ENCODE measurements at places on chromosomes 12 and 14.

DNA sequence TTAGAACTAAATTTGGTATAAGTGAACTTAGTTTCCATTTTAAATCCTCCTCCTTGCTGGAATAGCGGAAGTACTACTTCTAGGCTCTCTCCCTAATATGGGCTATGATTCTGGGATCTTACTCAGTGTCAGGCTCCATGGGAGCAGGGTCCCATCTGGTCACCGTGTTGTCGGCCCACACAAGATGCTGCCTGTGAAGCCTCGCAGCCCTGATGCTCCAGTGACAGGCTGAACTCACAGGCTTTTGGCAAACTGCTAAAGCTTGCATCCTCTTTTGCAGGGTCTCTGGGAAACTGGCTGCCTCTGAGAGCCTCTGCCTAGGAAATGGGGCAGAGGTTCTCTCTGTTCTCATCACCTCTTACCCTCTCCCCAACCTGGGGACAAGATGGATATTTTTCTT lies 88.4 kb downstream of the RPAP3 start:
- no peak for DNase-seq

DNA sequence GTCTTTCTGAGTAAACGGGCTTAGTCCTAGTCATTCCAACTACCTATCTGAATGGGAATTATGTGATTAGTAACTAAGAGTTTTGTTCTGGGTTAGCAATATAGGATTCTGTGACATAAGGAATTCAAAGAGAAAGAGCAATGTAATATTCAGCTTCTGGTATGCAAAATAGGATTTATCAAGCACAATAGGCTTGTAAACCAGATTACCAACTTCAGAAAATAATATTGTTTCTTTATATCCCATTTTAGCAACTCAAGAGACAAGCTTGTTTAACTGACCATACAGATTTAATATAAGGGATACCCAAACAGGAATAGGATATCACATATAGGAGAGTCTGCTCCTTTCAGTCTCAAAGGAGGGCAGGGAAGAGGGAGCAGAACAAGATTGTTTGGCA lies 240.9 kb downstream of the CEP128 start:
- DNase-seq, result no peak

DNA sequence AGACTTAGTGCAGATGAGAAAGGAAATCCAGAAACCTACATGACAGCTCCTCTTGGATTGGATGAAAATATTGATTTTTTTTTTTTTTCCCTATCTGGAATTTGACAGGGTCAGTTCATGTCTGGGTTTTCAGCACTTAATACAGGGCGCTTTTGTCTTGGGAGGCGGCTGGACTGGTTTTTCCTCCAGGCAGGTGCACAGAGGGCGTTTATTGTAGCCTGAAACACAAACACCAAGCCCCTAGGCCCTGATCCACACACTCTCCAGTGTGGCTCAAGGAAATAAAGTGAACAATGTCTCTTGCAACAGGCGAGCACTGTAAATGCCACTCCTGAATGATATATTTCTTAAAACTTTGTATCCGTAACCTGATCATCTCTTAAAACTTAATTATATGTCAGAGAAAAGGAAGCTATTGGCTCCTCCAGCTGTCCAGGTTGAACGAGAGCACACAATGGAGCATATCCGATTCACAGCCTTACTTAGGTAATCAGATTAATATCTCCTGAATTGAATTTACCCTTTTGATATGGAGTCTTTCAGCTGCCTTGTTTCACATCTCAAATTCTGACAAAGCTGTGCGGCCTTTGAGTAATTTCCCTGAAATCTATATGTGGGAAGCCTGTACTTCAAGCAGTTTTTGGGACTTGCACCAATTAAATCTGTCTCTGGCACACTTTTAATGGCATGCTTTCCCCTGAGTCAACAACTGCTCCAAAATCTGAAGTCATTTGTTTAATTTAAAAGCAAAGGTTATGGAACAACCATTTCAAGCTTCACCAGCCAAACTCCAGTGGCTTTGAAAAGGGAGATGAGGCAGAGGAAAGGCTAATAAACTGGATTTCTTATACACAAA lies 485.7 kb downstream of the ZFP36L1 start:
- no peak for DNase-seq

GRCh38 chr12:93668919-93669418 lies 8.2 kb upstream of the CRADD start:
- DNase-seq, result no peak

DNA sequence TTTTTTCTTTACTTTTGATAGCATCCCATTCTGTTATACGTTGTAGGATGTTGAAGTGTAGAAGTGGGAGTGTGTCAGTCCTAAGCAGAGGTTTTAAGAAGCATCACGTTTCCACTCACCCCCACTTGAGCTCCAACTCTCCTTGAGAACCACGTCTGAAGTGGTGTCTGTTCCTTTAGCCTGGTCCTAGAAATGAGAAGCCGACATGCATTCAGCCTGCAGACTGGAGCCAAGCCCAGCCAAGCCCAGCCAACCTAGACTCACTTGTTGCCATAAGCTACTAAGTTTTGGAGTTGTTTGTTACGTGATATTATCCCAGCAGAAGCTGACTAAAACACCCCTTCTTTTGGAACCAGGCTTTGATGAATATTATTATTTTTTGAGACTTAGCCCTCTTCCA lies 4.4 kb upstream of the ELK3 start:
- DNase-seq, result no peak

GRCh38 chr12:77842430-77842829 lies 11.7 kb downstream of the NAV3 start:
- no peak for DNase-seq

- peak; percentile 45 for DNase-seq
These were observed 572 bp upstream of the RASSF8 start for GRCh38 chr12:25957793-25958427.

GRCh38 chr12:76860256-76860655 lies 18.6 kb downstream of the CSRP2 start:
- DNase-seq, result no peak

DNA sequence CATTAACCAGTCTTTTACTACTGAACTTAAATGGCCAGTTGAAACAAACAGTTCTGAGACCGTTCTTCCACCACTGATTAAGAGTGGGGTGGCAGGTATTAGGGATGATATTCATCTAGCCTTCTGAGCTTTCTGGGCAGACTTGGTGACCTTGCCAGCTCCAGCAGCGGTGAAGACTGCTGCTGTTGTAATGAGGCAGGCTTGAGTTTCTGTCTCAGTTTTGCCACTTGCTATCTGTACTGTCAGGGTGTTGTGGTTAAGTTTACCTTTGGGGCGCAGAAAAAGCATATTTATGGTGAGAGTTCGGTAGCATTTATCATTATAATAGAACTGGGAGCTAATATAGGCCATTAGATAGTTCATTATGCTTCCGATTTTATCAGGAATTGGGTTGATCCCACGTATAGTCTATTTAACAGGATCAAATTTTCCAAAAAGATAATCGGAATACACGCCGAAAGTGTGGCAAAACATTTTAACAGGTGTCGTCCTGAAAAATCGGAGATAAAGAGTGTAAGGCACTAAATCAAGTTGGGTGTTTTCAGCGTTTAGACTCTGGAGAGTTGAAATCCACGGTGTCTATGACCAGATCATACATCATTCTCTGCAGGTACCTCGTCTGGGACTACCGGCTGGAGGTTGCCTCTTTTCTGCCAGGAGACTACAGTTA lies 688 bp upstream of the NECAP1 start:
- DNase-seq, result no peak

DNA sequence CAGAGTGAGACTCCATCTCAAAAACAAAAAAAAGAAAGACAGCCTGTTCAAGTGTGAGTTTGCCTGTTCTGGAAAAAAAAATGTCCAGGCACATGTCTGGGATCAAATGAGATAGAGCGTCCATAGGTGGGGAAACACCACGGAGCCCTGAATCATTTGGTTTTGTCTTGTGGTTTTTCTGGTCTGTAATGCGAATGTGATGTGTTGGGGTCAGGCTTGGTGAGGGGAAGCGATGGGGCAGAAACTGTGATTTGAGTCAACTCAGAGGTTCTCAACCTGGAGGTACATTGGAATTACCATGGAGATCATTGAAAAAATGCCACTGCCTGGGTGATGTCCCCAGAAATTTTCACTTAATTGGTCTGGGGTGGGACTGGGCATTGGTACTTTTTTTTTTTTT lies 183.9 kb upstream of the PWP1 start:
- no peak for DNase-seq

DNA sequence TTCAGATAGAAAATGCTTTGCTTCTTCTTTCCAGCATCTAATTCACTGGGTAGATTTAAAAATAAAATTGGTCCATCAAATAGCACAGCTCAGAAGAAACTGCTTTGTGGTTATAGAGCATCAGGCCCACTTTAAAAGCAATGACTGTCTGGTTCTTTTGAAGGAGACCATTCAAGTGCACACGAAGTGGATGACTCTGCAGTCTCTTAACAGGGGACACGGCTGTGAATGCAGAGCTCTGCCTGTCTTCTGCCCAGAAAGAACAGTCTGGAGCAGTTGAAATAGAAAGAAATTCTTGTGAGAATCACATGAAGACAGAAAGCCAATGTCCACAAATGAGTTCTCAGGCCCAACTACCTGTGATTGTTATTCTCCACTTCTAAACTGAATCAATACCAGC lies 138.7 kb upstream of the PLEKHA5 start:
- DNase-seq, result no peak

GRCh38 chr12:25806271-25806670 lies 152.2 kb upstream of the RASSF8 start:
- no peak for DNase-seq

DNA sequence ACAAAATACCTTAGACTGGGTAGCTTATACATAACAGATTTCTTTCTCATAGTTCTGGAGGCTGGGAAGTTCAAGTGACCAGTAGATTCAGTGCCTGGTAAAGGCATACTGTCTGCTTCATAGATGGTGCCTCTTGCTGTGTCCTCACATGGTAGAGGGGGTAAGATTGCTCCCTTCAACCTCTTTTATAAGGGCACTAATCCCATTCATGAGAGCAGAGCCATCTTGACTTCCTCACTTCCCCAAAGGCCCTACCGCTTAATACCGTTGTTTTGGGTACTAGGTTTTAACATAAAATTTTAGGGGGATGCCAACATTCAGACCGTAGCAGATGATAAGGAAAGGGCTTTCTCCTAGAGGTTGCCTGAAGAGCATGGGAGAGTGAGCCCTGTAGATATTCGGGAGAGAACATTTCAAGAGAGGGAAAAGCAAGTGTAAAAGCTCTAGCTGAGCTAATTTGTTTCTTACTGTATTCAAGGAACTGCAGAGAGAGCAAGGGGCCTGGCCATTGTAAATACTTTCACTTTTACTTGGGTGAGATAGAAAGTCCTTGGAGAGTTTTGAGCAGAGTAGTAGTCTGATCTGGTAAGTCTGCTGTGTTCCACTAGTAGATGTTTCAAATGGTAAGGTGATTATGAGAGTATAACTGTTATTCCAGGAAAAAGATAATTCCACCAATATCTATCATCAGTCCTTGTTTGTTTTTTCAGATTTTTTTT lies 27.3 kb downstream of the FRS2 start:
- DNase-seq, result no peak

- DNase-seq, result peak; percentile 13
These were observed 14.9 kb upstream of the NFKBIA start for GRCh38 chr14:35419429-35419841.

- DNase-seq, result no peak
These were observed 318.1 kb upstream of the RTL1 start for GRCh38 chr14:101221549-101222160.

DNA sequence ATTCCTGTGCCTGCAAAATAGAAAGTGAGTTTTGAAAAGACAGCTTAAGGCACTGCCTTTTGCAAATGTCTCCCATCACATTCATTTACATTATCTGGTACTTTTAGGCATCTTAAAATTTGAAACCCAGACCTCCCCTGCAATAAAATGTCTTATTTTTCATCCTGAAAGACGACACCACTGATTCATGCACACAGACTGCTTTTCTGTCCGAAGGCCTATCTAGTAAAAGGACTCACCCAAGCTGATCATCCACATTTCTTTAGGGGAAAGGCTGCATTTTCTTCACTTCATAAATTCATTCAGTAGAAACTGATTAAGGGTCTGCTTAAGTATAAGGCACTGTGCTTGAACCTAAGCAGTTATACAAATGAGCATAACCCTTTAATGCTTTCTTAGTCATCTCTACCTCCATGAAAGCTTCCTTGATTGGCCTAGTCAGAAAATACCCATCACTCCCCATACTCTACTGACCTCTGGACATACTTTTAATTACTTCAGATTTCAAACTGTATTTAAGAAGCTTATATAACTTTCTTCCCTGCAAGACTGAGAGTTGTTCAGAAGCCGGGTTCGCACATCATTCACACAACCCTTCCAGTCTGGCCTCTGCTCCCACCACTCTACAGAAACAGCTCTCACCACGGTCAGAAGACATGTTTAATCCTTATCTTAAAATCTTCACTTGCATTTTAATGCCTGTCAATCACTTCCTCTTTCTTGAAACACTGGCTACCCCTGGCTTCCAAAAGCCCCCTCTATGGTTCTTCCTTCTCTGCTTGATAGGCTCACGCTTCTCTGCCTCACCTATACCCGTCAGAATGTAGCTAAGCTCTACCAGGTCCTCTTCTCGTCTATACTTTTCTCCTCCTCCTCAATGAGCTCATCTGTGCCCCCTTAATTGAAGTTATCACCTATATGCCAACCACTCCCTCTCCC lies 288.6 kb downstream of the MED13L start:
- DNase-seq, result no peak

DNA sequence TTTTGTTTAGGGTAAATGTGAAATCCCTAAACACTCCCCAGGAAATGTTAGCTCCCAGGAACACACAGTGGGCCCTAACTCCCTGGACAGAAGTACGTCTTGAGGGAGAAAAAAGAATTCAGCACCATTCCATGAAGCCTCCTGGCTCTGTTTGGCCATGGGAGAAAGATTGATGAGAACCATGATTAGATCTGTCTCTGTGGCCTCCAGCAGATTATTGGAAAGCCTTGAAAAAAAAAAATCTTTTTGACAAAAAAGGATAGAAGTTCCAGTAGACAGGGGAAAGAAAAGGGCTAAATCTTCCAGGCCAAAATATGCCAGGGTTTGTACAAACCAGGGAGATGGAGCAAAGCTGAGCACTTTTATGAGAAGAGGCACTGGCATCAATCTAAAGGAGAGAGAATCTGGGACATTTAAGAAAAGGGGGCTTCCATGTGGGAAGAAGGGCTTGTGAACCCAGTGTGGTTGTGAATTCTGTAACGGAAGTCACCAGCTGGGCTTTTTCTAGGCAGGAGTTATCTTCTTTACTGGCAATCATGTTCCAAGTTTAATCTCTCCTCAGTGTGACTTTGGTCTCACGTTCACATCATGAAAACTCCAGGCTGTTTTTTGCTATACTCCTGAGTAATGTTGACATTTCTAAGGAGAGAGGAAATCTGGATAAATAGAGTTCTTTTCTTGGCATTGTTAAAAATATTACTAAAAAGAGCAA lies 426.7 kb downstream of the RAD51B start:
- no peak for DNase-seq

DNA sequence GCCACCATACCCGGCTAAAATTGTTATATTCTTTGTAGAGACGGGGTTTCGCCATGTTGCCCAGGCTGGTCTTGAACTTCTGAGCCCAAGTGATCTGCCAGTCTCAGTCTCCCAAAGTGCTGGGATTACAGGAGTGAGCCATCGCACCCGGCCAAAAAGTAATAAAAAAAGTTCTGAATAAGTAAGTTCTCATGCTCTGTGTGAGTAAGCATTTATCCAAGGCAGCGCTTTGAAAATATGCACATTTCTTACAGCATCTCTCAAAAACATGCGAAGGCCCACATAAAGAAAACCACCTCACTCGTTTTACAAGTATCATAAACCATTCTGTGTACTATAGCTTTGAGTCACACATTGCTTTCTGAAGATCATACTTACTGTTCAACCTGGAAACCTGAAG lies 8.6 kb downstream of the GIT2 start:
- no peak for DNase-seq

- DNase-seq, result no peak
These were observed 36.8 kb upstream of the GPR68 start for GRCh38 chr14:91281346-91281745.
